ENCODE measurements at places on chromosomes 13 and 19. TPM values are rescaled to one million over a fixed set of nuclear protein-coding genes. Genes with fewer than 3 reads are reported as not detected.

Gene FOXA3
- not detected for total RNA-seq

Gene ENOX1
- total RNA-seq, result 3.8 TPM

Gene CYP4F22
- total RNA-seq, result not detected

DNA sequence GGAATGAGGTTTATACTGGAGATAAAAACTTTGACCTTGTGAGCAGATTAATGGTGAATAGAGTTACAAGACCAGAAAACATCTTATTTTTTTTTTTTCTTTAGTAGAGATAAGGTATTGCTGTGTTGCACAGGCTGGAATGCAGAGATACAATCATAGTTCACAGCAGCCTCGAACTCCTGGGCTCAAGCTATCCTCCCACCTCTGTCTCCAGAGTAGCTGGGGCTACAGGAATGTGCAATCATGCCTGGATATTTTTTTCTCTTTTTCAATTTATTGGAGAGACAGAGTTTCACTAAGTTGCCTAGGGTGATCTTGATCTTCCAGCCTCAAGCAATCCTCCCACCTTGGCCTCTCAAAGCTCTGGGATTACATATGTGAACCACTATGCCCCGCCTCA lies 2139.1 kb downstream of the PCDH9 start:
- H3K4me3 ChIP-seq, result no peak overlapping the region
- no peaks in the 10 kb centered on the region for H3K4me1 ChIP-seq
- no peak overlapping the region for H3K27ac ChIP-seq
- no peaks in the 10 kb centered on the region for H3K27me3 ChIP-seq
- no peaks in the 10 kb centered on the region for H3K36me3 ChIP-seq

DNA sequence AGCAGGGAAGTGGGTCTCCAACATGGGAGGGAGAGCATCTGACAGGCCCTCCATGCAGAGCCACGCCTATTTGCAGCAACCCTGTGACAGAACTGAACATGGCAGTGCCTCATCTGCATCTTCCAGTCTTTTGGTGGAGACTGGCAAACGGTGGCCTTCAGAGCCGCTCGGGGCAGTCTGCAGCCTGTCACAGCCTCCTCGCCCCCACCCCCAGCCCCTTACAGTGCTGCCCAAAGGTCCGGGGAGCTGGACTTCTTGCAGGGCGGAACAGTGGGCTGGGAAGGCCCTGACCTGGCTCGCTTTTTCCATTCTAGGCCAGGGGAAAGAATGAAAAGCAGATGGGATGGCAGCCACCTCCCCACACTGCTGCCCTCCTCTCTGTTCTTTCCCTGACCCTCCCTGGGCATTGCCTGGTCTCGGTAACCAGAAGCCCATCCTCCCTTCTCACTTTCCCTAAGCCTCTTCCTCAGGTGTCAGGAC lies 2.7 kb downstream of the CALM3 start:
- peaks cover 33% of the 10 kb centered on the region for H3K4me1 ChIP-seq
- H3K36me3 ChIP-seq, result peaks cover 7% of the 10 kb centered on the region
- H3K27me3 ChIP-seq, result no peaks in the 10 kb centered on the region

DNA sequence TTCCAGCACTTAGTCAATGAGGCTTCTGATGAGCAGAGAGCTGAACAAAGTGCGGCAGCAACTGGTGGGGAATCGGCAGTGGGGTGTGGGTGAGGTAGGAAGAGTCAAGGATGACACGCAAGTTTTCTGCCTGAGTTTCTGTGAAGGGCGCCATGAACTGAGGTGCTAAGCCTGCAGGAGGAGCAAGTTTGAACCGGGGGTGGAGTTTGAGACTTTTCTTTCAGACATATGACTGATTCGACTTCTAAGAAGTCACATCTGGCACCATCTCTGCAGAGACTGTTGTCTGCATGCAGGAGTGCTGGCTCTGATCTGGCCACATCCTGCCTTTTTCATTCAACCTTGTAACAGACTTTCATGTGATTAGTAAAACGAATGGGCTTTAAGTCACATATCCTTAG lies 14.8 kb upstream of the GPI start:
- no peak for DNase-seq
- no peak overlapping the region for H3K4me3 ChIP-seq
- H3K36me3 ChIP-seq, result peaks cover 14% of the 10 kb centered on the region
- H3K4me1 ChIP-seq, result no peaks in the 10 kb centered on the region
- no peaks in the 10 kb centered on the region for H3K27me3 ChIP-seq

Data from neural crest cell (in vitro differentiated cells).